ENCODE measurements at places on chromosomes 5 and 9.

DNA sequence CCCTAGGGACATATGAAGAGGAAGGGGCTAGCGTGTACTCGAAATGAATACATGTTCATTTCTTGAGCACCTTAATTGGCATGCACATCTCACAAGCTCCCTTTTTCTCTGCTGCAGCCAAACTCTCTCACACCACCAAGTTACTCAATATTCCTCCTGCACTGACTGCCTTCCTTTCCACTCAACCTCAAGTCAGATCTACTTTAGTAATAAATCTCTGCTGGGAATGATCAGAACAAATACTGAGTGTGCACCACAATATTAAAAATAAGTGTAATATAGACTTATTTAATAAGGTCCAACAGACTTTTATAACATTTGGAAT is 995.8 kb upstream of the WWC1 start:
- DNase-seq: no peak

DNA sequence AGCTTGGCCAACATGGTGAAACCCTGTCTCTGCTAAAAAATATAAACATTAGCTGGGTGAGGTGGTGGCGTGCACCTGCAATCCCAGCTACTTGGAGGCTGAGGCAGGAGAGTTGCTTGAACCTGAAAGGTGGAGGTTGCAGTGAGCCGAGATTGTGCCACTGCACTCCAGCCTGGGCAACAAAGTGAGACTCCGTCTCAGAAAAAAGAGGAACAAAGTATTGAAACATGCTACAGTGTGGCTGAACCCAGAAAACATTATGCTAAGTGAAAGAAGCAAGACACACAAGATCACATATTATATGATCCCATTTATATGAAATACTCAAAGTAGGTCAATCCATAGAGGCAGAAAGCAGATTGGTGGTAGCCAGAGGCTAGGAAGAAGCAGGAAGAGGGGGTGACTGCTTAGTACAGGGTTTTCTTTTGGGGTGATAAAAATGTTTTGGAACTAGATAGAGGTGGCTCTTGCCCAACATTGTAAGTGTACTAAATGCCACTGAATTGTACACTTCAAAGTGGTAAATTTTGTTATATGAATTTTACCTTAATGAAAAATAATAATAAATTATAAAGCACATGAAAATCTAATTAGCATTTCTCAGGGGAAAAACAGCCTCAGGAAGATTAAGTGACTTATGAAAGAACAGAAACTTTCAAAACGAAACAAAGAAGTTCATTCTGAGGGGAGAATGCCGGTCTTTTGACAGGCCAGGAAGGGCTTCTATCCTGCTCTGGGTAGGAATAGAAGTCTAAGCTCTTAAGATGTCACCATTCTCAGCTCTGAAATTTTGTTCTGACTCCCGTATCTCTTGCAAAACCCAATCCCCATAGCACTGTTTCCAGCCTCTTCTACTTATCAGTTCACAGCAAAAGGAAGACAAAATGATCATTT is 161.1 kb upstream of the TBCA start:
- DNase-seq: no peak

DNA sequence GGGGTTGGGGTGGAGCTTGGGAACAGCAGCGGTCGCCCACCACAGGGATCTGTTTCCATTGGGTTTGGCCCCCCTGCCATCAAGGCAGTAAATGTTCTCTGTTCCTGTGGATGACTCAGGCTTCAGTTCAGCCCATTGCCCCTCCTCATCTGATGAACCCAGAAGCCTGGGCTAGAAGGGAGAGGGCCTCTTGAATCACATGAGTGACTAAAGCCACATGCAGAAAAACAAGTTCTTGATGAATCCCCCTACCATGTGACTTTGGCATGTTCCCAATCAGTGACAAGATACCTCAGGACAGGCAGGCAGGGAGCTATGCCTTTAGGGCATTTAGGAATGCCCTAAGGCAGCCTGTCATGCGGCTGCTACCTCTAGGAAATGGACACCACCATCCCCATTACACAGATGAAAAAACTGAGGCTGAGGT is 2.5 kb downstream of the SH3PXD2B start:
- DNase-seq: no peak

DNA sequence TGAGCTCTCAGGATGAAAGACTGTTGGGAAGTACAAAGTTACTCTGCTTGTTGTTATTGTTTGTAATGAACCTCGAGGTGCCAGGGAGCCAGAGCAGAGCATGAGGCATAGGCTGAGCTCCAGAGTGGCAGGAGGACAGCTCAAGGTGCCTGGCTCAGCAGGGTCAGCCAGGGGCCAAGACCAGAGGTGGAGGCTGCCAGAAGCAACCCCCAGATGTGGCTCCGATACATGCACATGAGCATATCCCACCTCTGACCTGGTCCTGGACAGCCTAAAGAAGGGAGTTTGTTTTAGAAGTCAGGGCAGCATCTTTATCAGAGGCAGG is 105.6 kb downstream of the PSD2 start:
- no peak for DNase-seq

DNA sequence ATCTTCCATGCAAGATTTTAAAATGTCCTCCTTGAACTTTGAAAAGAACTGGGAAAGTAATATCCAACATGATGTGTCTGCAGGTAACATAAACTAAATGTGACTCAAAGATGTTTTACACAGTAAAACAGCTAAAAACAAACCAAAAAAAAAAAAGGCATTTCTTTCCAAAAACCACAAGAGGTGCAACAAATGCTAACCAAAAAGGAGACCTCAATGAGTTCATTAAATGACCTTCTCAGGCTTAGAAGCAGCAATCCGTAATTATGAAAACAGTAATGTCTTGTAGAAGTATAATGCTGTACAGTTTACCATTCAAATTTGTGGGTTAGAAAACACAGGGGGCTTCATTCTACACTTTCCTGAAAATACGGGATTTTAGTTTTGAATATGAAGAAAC is 2.5 kb downstream of the RNF145 start:
- DNase-seq: no peak

All from stimulated activated CD4-positive, alpha-beta T cell treated with anti-CD3 and anti-CD28 coated beads, Interleukin-15, amount 100 ng/mL, for 24 hours (primary cell).